ENCODE measurements at places on chromosomes 4 and X. TPM values are rescaled to one million over a fixed set of nuclear protein-coding genes. Genes with fewer than 3 reads are reported as not detected.

PABPC1L2B gene
- total RNA-seq: not detected

DNA sequence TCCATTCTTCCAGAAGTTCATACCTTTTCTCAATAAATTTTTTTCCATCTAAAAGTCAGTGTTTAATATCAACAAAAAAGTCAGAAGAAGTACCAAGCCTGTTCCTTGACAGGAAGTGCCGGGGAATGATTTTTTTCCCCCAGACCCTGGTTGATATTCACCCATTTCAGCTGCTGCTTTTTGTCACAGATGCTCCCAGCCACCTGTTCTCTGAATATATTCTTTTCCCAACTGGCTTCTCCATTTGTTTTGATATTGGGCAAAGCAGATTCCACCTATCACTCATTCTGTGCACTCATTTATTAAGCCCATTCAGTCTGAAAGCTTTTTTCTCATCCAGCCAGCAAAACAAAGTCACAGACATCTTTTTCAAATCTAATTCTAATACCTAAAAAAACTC, 139.9 kb downstream of the FRMPD4 start:
- no peak for DNase-seq

DNA sequence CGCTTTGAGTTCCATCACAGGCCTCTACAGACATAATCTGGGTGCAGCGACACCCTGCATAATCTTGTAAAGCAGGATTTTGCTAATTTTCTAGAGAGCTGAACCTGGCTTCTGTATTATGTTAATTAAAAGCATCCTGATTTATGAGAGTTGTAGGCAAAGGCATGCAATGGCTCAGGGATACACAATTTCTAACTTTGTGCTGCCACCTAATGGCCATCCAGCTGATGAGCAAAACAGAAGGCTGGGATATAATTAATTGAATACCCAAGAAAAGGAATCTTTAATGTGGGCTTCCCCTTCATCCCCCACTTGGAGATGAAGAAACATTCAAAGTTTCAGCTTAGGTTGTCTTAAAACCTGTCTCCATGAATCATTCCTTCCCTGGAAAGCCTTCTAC, 78.1 kb downstream of the BMP15 start:
- DNase-seq: no peak

DNA sequence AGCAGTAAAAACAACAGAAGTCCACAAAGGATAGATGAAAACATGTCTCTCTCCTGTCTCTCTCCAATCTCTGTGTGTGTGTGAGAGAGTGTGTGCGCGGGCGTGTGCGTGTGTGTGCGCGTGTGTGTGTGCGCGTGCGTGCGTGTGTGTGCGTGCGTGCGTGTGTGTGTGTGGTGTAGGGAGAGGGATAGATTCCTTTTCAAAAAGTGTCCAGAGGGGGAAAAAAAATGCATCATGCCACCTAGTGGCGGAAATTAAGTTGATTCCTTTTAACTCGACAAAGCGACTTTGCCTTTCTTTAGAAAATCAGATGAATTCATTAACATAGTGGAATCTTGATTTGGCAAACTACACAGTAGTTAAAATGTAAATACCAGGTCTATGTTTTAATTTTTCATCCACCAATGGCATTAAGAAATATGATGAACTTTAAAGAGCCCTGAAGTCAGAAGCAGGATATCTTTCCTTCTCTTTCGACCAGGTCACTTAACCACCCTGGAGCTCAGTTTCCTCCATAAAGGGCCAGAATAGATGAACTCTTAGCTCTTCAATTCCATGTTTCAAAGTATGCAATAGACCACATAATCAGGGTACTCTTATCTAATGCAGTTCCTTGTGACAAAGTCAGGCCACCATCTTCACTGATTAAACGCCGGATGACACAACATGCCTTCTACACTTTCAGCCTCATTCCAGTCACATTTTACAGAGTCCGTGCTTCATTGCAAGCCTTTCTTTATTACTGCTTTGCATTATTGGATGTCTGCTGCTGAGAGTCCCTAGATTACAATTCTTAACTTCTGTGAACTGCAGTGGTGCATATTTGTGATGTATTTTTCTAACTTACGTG, 162.8 kb downstream of the FBXO8 start:
- no peak for DNase-seq

DNA sequence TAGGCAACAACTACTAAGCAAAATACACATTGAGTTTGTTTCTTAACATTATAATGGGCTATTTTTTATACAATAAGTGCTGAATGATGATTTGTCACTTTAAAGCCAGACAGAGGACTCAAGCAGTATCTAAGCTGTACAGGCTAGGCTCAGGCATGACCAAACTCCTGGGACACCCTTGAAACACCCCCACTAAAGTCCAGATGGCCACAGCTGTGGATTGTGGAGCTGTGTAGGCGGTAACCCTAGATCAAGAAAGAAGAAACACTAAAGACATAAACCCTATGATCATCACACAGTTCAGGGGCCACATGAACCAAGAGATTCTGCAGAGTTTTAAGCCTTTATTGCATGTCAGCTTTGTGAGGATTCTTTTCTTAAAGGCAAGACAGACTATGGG, 25.1 kb downstream of the TAB3 start:
- no peak for DNase-seq
